ENCODE measurements at places on chromosomes 16 and 17.

DNA sequence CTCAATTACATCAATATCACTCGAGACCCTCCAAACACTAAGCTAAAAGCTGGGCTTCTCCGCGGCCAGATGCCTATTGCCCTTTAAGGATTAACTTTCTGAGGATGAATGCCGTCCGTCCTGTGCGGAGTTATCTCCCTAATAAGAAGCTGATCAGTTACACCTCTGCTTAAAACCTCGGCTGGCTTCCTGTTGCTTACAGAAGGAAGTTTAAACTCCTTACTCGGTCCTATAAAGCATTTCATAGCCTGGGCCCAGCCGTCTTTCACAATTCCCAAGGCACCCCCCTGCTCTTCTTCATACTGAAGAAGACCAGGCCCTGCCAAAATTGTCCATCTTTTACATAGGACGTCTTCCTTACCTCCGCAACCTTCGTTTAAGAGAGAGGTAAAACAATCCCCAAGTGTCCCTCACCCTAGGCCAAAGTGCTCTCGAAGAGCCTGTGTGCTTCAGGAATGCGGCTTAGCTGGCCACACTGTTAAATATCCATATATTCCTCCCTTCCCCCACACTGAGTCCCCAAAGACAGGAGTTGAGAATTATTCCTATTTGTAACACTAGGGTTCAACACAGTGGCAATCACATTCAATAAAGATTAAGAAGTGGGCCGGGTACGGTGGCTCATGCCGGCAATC, 112.6 kb upstream of the IRX5 start:
- DNase-seq, result no peak

DNA sequence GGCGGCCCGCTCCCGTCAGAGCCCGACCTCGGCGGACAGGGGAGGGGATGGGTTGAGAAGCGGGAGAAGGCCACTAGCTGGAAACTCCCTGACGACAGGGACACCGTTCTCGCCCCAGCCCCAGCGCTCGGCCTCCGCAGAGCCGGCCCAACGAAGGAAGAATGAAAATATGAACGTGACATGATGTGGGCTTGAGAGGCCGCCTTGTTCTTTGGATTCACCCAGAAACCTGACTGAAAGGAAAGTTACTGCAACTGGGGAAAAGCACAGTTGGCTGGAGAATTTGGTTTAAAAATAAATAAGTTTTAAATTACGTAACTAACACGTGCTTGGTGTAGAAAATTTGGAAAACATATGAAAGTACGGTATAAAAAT, 21.1 kb downstream of the NPTX1 start:
- DNase-seq, result no peak

DNA sequence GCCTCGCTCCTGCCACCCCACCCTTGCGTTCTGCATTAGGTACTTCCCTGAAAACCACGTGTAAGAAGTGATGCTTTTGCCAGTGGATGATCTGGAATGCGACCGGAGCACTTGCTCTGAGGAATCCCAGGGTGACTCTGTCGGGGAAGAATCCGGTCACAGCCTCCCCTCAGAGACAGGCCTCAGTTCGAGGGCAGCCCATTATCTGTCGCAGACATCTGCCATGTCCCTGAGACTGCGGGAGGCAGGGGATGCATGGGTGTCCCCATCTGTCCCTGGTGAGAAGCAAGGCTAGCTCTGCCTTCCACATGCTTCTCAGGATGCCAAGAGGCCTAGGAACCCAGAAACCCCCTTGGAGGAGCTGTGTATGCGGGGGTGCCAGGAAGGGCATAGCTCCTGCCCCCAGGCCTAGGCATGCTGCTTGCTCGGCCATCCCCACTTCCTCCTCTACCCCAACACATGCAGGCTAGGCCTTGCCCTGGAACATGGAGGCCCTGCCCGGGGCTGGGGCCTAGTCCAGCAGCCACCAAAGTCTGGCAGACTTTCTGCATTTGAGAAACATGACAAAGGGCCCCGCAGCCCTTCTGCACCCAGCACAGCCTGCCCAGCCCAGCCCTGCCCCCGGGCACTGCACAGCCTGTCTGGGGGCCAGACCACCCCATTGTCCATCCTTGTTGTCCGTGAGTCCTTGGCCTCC, 20.5 kb downstream of the MNT start:
- no peak for DNase-seq

GRCh38 chr17:8954339-8954738, 11.2 kb downstream of the PIK3R5 start:
- DNase-seq, result no peak

DNA sequence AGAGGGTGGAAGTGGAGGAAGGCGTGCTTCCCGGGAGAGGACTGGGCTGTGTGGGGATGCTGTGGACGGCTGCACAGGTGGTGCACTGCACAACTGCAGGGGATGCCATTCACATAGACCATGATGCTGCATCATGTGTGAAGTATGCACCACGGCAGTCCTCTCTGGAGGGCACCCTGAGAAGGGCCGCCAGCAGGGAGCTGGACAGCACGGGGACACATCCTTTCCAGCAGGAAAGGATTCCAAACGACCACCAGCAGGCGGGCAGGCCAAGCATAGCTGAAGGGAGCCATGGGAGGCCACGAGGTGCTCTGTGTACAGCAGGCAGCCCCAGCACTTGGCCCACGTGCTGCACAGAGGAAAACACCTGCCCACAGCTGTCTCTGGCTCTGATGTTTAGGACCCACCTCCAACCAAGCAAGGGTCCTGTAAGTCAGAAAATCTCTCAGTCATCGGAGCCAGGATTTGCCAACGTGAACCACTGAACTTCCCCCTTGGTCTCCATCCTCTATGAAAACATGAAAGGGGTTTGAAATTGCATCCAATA, 10.1 kb downstream of the ACTG1 start:
- DNase-seq, result no peak

DNA sequence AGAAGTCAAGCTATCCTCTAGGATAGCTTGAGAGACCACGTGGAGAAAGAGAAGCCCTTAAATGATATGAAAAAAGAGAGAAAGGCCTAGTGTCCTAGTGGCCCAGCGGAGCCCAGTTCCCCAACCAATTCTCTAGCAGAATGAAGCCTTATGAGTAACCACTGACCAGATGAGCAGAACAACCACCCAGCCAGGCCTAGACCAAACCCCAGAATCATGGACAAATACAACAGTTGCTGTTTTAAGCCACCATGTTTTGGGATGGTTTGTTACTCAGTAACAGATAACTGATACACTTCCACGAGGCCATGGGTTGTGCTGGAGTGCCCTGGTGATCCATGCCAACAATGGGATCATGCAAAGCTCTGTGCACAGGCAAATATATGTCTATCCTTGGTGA, 377.1 kb downstream of the SOX9 start:
- no peak for DNase-seq

DNA sequence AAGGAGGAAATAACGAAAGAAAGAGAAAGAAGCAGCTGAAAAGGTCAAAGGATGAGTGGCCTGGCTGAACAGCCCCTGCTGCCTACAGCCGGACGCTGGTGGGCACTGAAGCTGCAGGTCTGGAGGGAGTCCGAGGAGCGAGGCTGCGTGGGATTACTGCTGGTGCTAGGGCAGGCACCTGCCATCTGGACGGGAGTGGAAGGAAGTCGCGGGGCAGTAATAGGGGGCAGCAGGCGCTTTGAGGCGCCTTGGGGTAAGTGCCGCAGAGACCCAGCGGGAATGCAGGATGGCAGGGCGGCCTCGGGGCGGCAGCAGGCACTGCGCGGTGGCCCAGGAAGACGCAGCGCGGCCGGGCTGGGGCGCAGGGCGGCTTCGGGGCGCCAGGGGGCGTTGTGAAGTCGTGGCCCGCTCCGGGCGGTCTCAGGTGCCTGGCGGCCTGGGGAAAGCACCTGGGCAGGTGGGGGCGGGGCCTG, 303 bp upstream of the SCNN1G start:
- DNase-seq, result peak; percentile 89

All from mesothelial cell of epicardium (in vitro differentiated cells).